ENCODE measurements at places on chromosomes 1 and 21. TPM values are rescaled to one million over a fixed set of nuclear protein-coding genes. Genes with fewer than 3 reads are reported as not detected.

DNA sequence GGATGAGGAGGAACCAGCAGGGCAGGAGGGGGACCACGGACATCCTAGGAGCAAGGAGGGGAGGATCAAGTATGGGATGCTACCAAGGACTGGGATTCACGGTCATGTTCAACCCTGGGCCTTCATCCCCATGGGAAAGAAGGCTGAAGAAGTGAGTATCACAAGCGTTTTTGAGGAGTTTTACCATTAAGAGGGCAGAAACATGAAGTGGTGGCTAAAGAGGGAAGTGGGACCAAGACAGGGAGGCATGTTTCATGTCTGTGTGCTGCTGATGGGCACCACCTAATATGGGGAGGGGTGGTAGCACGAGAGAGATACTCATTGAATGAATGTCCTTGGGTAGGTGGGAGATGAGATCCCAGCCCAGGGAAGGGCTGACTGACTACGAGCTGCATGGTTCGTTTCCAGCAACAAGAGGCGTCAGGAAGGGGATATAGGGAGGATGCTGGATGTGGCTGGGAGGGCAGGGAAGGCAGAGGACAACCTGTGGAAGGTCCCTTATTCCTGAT is 11.3 kb upstream of the LSS start:
- ATAC-seq: no peak

DNA sequence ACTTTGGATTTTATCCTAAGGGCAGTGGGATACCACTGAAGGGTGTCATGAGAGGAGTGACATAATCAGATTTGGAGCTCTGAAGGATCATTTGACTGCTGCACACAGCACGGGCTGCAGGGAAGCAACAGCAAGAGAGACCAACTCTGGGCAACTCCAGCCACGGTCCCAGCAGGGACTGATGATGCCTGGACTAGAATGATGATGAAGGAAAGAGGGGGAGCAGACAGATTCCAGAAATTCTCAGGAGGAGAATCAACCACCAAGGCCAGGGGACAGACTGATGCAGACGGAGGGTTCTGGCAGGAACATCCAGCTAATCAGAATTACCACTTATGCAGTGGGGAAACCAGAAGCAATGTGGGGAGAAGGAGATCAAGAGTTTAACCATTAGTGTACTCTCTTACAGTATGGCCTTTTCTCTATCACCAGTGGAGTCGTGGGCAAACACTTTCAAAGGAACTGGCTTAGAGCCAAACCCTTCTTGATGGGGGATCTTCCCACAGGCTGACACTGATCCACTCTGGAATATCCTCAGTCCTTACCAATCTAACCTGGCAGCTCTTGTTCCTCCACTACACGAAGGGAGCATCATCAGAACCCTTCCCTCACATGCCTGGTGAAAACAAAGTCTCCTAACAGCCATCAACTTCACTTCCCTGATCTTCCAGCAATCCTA is 3.3 kb downstream of the URB1 start:
- ATAC-seq: no peak

DNA sequence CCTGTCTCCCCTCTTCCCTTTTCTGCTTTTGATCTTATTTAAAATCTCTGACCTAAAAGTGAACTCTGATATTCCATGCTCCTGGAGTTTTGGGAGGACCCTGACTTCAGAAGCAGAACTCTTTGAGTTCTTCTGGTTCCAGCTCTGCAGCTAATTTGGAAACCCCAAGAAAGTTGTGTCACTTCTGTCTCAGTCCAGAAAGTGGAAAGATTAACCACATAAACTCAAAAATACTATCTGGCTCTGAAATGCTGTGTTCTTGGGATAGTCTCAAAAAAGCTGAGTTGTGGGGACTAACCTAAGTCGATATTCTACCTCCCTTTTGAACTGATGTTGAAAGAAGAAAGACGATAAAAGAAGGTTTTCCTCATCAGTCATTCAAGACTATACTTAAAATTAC is 59.8 kb downstream of the ITPKB start:
- no peak for ATAC-seq

DNA sequence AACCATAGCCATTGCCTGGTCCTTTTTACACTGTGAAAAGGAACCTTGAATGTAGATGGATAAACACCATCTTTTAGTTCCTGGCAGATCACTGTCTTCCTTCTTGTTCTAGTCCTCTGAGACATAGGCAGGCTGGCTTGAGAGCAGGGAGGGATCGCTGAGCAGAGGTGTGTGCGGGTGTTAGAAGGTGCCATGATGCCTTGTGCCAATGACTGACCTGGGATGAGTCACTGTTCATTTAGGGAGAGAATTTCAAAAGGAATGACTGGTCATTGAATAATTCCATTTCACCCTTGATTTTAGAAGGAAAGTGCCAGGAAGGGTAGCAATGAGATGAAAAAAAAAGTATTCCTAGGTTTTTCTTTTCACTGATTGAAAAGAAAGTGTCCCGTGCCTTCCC is 383.9 kb downstream of the KIF26B start:
- ATAC-seq: no peak

DNA sequence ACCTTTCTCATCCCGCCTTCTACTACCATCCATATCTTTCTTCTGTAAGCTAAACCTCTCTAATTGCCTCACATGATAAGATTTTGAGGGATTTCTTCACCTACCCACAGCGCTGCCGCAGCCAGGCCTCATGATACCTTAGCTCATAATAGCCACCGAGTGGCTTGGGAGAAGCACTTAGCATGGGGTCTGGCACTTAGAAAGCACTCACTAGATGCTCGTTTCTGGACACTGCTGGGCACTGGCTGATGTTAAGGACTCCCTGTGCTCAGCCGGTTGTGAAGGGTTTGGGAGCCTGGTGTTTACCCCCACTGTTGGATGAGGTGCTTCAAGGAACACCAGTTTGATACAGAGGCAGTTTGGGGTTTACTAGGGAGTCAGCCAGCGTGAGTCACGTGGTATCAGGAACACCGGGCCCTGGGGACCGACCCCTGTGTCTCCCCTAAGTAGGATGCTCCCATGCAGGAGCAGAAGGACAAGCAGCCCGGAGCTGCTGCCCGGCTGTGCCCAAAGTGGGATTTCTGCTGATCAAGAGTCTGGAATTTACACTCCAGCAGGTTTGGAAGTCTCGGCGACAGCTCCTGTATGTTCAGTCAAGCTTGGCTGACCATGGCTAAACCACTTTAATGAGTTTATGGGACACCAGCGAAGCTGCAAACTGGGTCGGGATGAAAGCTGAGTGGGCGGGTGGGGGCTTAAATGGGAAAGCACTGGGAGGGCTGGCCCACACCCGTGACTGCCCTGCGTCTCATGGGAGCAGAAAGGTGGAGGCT is 63.3 kb downstream of the GALNT2 start:
- ATAC-seq: no peak

GRCh38 chr1:17826165-17826488 is 71.0 kb downstream of the ACTL8 start:
- ATAC-seq: no peak

Gene MIER1
- total RNA-seq: 17.1 TPM

DNA sequence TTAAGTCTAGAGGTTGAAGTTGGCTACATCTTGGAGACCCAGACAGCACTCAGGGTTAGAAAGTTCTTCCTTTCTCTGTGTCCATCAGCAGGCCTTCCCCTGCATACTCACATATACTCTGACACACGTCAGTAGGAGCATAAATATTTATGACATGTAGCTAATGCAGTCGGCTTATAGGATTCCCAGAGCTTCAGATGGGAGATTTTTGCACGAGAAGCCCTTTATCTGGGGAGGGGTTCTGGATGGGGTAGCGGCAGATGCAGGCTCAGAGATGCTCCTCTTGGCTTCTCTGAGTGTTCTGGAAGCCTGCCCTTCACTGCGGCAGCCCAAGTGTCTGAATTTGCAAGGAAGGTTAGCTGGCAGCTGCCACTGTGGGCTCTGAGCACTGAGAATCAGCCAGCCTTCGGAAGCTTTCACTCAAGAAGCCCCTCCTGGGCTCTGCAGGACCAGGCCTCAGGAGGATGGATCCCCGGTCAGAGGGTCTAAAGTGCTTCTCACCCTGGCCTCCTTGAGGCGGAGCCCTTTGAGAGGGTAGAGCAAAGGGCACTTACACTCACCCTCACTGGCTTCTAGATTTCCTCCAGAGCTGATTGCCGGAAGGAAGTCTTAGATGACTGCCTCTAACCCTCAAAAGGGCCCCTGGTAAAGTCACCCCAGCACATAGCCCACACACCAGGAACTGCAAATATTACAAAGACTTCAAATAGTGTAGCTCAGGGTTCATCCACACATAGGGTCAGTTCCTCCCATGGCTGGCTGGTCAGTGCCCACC is 68.1 kb upstream of the NFASC start:
- ATAC-seq: no peak

GRCh38 chr1:238953448-238954010 is 432.8 kb upstream of the CHRM3 start:
- ATAC-seq: no peak

Gene PCAT6
- 5.8 TPM for total RNA-seq

Gene FCGR3B
- 0.64 TPM for total RNA-seq

Gene CRB1
- not detected for total RNA-seq

Gene PLEKHO1
- total RNA-seq: 4.1 TPM

DNA sequence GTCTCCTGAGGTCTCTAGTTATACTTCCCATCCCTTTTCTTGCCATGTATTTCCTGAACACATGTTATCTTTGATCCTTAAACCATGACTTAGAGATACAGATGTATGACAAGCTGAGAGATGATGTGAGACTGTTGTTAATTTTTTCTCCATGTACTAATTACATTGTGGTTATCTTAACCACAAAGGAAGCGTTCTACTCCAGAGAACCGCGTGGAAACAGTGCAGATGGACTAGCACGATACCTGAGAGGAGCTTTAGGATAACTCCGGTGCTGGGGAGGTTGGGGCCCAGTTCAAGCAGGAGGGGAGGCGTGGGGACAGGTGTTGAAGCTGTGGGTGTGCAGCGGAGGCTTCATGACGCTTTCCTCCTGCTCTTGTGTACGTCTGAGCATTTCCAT is 17.5 kb downstream of the PDE9A start:
- ATAC-seq: no peak

Gene SLC45A3
- 1.2 TPM for total RNA-seq
